Suprapubic skin (tissue), 4 donors: ENCODE measurements at places on chromosomes 6 and 20. TPM values are rescaled to one million over a fixed set of nuclear protein-coding genes. Genes with fewer than 3 reads are reported as not detected.

- H3K4me3 ChIP-seq: no peak overlapping the region
- H3K27me3 ChIP-seq: no peaks in the 10 kb centered on the region
- no peaks in the 10 kb centered on the region for H3K4me1 ChIP-seq
- DNase-seq: no peak
- no peaks in the 10 kb centered on the region for H3K36me3 ChIP-seq
- H3K27ac ChIP-seq: no peak overlapping the region
Observed at GRCh38 chr20:8990770-8991169, 78.1 kb upstream of the PLCB4 start.

Gene PSMB1
- 196 TPM for total RNA-seq

DNA sequence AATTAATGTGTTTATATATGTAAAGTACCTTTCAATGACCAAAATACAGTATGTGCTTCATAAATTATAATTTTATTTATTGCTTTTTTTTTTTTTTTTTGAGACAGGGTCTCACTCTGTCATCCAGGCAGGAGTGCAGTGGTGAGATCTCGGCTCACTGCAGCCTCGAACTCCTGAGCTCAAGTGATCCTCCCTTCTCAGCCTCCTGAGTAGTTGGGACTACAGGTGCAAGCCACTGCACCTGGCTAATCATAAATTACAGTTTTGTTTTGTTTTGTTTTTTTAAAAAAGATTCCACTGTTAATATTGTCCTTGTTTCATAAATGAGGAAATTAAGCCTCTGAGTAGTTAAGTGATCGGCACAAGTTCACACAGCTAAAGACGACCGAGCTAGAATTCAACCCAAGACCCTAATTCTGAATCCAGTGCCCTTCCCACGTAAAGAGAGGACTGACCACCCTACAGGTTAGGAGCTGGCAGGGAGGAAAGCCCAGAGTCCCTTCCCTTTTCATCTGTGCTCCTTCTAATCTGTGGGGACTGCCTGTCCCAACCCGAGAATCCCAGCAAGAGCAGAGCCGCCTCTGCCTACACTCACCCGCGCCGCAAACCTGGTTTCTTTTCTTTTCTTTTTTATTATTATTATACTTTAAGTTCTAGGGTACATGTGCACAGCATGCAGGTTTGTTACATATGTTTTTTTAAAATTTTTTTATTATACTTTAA lies 8.5 kb upstream of the GDF5 start:
- no peak for DNase-seq
- H3K4me3 ChIP-seq: peak overlapping the region; percentile 41
- H3K27ac ChIP-seq: no peak overlapping the region
- no peaks in the 10 kb centered on the region for H3K27me3 ChIP-seq
- H3K4me1 ChIP-seq: peaks cover 9% of the 10 kb centered on the region

GRCh38 chr20:38665094-38665493 lies 59.2 kb upstream of the SLC32A1 start:
- H3K27me3 ChIP-seq: peaks cover 60% of the 10 kb centered on the region
- H3K36me3 ChIP-seq: no peaks in the 10 kb centered on the region
- no peaks in the 10 kb centered on the region for H3K4me1 ChIP-seq
- no peak for DNase-seq

DNA sequence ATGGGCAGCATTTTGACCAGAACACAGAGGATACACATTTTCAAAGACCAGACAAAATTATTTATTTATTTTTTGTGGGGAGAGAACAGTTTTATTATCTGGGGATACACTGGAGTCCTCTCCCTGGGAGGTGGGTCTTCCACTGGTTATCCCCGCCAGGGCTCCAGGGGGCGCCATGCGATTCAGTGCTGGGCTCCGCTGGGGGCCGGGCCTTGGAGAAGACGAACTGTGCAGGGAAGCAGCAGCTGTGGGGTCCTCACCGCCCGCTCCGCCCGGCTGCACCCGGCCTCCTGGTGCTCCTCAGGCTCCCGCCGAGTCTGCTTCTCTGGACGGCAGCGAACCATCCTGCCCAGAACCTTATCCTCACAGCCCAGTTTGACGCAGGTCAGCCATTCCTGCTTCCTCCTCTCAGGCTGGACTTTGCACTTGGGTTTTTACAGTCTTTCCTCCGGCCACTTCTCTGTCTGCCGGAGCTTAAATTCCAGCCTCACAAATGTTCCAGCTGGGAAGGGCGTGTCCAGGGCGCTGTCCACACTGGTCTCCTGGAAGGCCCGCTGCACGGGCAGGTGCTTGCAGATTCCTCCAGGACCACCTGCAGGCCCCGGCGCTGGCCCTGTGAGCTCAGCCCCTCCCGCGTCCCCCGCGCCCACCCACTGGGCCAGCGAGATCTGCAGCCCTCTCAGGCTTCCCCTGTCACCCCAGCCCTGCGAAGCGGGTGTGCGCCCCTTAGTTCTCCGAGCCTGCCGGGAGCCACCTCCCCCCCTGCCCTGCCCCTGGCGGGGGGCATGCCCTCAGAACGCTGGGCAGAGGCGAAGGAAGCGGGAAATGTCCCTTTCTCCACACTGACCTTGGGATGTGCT lies 1830.0 kb upstream of the DEFB115 start:
- peak overlapping the region; percentile 33 for H3K4me3 ChIP-seq
- peaks cover 43% of the 10 kb centered on the region for H3K27me3 ChIP-seq
- H3K4me1 ChIP-seq: no peaks in the 10 kb centered on the region
- DNase-seq: no peak

Gene BACH2
- 8.5 TPM for total RNA-seq

DNA sequence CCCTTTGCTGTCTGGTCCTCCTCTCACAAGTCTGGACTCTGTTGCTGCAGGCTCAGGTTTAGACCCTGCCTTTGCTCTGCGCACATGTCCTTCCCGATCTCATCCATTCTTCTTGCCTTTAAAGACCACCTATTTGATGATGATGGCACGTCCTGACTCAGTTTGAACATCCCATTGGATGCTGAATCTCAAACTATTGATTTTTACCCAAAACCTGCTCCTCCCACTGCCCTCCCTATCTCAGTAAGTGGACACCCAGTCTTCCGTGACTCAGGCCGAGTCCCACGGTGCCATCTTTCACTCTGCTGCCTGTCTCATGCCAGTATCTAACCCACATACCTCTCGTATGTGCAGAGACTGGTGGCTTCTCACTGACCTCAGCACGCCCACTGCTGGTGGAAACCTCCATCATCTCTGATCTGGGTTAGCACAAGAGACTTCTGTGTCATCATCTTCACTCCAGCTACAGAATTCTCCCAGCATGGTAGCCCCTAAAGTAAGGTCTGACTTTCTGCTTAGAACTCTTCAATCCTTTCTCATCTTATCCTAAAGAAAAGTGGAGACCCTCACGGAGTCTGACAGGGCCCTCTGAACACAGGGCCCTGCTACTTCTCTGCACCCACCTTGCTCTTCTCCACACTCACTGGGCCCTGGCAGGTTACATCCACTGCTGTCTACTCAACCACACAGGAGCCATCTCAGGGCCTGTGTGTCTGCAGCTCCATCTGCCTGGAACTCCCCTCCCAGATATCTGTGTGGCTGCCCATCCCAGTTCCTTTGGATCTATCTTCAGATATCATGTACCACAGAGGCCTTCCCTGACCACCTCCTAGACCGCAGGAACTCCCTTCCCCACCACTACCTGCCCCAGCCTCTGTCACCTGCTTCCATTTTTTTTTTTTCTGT lies 387.1 kb upstream of the AGPAT4 start:
- no peak for DNase-seq
- no peak overlapping the region for H3K27ac ChIP-seq
- H3K27me3 ChIP-seq: no peaks in the 10 kb centered on the region
- H3K36me3 ChIP-seq: no peaks in the 10 kb centered on the region
- no peaks in the 10 kb centered on the region for H3K4me1 ChIP-seq

DNA sequence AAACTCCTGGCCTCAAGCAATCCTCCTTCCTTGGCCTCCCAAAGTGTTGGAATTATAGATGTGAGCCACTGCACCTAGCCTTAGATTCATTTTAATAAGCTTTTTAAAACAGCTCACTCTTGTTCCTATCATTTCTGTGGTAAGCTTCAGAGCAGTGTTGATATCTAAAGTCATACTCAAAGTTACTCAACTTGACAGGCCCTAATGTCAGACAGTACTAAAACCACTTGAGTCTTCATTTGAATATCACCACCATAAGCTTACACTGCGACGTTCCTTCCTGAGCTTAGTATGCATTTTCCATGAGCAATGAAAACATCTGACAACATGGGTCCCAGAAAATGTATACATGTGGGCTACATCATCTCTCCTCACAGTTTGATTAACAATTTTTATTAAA lies 6.0 kb downstream of the FUCA2 start:
- H3K27me3 ChIP-seq: no peaks in the 10 kb centered on the region
- peaks cover 9% of the 10 kb centered on the region for H3K4me1 ChIP-seq
- no peak overlapping the region for H3K27ac ChIP-seq
- no peak overlapping the region for H3K4me3 ChIP-seq
- H3K36me3 ChIP-seq: peaks cover 23% of the 10 kb centered on the region

Gene ENPP5
- total RNA-seq: 2.2 TPM

GRCh38 chr6:126886106-126886505 lies 232.4 kb upstream of the RSPO3 start:
- H3K4me1 ChIP-seq: no peaks in the 10 kb centered on the region
- H3K27me3 ChIP-seq: no peaks in the 10 kb centered on the region
- H3K27ac ChIP-seq: no peak overlapping the region
- H3K36me3 ChIP-seq: no peaks in the 10 kb centered on the region
- no peak overlapping the region for H3K4me3 ChIP-seq

- no peak overlapping the region for H3K4me3 ChIP-seq
- H3K27ac ChIP-seq: no peak overlapping the region
- H3K36me3 ChIP-seq: no peaks in the 10 kb centered on the region
- H3K4me1 ChIP-seq: no peaks in the 10 kb centered on the region
Observed at GRCh38 chr6:55286824-55287223, 40.4 kb upstream of the GFRAL start.

GRCh38 chr6:41042226-41043055 lies at the start of gene TSPO2:
Gene TSPO2 (plus strand): TSS chr6:41042467. CDS start chr6:41042986, 519 bp downstream.
- H3K4me1 ChIP-seq: peaks cover 2% of the 10 kb centered on the region
- H3K36me3 ChIP-seq: no peaks in the 10 kb centered on the region
- no peak within 1 kb of the TSS for H3K27ac ChIP-seq
- DNase-seq: no peak

- no peak for DNase-seq
- peaks cover 4% of the 10 kb centered on the region for H3K4me1 ChIP-seq
- no peak overlapping the region for H3K27ac ChIP-seq
- H3K4me3 ChIP-seq: no peak overlapping the region
- H3K27me3 ChIP-seq: no peaks in the 10 kb centered on the region
Observed at GRCh38 chr20:13397300-13397724, 176.2 kb downstream of the ISM1 start.
